Head of caudate nucleus (tissue), 42 donors: ENCODE measurements at places on chromosomes 2 and 18.

DNA sequence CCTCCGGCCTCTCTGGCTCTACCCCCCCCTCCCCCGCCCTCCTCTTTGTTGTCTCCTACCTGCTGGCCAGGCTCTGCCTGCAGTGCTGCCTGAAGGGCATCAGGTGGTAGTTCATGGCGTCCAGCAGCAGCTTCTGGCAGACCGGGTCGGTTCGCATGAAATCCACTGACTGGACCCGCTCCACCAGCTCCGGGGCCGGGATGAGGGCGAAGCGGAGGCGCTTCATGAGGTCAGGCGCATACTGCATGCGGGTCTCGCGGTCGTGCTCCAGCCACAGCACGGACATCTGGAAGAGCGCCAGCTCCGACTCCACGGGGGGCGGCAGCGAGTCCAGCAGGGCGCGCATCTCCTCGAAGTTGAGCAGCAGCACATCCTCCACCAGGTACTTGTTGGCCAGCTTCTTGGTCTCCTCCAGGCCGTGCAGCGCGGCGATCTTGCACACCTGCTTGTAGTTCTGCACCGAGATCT is 3.2 kb downstream of the KLHL14 start:
- no peak for DNase-seq

- DNase-seq, result no peak
Measured at GRCh38 chr2:19987936-19988335, 2.0 kb downstream of the WDR35 start.

DNA sequence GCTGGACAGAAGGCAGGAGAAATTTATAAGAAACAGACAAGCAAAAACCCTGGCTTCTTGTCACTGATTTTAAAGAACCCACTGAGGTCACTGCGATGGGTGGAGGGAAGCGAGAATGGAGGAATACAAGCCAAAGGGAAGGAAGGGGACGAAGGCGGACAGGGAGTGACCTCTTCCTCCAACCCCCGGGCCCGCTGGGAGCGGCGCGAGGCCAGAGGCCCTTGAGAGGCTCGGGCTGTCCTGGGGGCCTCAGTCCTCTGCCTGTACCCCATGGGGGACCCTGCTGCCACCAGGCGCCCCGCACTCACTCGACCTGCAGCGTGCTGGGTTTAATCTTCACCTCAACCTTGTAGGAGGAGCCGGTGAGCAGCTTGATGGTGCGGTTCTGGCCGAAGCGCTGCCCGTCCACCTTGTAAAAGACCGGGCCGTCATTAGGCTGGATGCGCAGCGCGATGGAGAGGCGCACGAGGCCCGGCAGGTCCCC is 793 bp downstream of the CNRIP1 start:
- DNase-seq, result no peak

DNA sequence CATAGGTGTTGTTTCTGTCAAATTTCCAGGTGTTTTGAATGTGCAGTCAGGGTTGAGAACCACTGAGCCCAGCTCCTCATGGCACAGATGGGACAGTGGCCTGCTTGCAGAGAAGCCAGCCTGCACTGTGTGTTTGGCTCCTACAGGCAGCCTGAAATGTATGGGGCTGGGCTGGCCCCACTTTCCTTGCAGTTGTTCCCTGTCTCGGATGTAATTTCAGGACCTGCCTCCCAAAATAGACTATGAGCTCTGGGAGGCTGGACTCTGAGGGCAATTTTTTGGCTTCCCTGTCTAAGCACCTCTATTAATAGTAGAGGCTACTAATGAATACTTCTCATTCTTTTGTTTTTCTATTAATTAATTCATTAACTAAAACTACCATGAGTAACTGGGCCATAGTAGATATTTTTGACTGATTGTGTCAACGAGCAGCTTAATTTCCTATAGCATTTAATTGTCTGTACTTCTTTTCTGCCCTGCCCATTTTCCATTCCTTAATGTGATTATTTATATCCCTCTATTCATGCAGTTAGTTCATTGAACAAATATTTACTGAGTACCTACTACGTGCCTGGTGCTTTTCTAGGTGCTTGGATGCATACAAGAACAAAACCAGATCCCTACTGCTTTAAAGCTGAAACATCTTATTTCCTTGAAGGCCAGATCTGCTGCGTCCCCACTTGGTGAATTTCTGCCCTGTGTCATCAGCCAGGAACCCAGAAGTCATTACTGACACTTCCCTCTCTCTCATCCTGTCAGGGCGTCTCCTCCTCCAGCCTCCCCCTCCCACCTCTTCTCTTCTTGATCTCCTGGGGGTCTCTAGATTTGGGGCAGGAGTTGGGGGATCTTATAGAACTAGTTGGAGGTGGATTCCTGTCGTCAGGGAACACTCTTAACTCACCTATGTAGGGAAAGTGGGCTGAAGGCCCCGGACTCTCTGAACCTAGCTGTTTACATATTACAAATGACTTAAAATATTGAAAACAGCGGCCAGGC is 16.3 kb downstream of the DYSF start:
- no peak for DNase-seq

GRCh38 chr2:19801367-19802080 is 100.3 kb downstream of the TTC32 start:
- DNase-seq, result no peak

DNA sequence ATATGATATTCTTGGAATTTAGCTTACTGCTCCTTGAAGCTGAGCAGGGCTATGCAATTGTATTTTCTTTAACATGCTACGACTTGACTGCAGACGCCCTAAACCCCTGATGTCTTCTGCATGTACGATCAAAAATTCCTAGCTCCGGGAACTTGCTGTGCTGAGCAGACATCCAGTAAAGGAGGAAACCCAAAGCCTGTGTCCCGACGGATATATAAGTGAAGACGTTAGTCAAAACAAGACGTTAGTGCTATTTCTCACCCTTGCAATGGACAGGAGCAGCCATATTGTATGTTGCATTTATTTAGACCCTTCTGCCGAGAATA is 51.5 kb downstream of the SETBP1 start:
- DNase-seq, result no peak
